Dorsolateral prefrontal cortex (tissue), 122 donors: ENCODE measurements at places on chromosomes 2 and 18.

DNA sequence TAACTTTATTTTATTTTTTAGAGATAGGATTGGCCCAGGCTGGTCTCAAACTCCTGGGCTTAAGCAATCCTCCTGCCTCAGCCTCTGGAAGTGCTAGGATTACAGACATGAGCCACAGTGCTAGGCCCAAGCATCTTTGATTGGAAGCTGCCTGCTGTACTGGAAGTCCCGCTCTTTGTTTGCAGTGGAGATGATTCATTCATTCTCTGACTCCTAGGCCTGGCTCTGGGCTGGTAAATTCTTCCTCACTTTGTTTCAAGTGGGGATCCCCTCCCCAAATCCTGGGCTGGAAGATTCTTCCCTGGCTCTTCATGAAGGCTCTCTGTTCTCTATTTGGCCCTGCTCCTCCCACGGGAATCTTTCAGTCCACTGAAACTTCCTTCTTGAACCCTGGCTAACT, 81.9 kb downstream of the NEURL3 start:
- no peak for DNase-seq

GRCh38 chr18:52310651-52311050, 29.3 kb upstream of the DCC start:
- no peak for DNase-seq

DNA sequence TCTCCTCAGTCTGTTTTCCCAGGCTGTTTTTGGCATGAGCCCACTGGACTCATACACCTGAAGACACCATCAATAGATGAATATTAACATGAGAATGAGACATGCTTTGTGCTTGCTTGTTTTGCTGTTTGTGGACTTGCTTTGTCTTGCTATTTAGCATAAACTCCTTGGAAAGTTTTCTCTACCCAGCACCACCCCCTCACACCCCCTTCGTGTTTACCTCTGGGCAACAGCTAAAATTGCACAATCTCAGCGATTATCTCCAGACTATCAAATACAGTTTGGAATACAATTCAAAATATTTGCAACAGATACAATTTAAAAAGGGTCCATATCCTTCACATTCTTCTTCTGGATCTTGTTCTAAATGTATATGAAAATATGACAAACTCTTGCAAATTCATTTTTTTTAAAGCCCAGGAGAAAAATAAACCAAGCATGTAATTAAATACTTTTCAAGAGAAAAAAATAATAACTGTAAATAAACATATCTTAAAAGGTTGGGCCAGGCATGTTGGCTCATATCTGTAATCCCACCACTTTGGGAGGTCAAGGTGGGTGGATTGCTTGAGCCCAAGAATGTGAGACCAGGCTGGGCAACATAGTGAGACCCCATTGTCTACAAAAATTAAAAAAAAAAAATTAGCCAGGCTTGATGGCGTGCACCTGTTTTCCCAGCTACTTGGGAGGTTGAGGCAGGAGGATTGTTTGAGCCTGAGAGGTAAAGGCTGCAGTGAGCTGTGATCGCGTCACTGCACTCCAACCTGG, 32.3 kb upstream of the PMAIP1 start:
- no peak for DNase-seq

DNA sequence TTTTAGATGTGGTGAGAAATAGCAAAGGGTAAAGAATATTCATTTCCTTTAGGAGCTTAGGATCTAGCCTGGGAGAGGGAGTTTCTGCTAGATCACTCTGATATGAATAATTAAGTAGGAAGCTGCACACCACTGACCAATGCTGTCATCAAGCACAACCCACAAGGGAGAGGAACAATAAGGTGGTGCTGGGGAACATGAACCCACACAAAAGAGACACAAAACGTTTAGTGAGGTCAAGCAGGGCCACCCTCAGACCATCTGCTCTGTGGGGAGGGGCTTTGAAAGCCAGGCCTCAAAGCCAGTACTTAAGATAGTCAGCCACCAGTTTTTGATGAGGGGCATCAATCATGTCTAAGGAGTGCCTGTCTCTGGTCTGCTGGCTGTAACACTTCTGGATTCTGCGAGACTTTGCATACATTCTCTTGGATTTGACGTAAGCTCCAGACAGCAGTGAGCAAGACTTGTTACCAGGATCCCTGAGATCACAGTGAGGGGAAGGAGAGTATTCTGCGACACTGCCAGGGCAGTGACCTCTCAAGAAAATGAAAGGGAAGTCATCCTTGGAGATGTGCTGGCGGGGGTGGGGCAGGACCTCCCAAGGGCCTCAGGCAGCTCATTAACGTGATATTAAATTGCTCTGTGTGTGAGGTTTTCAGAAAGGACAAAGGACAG, 127.0 kb downstream of the CCBE1 start:
- no peak for DNase-seq

DNA sequence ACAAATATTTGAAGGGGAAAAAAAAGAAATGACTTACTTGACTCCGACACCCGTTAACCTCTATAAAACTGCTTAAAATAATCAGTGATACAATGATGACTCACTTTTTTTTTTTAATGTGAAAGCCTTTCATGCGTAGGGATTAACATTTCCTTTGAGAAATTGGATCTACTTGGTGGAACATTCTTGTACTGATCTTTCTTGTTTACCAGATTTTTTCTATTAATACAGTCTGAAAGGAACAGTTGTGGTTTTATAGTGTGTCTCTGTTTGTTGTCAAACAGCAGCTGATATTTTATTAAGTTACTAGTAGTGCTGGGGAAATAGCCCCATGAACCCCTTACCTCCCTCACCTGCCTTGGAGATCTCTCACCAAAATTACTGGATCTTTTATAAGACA, 40.2 kb upstream of the NEB start:
- no peak for DNase-seq

- DNase-seq = no peak
Measured at GRCh38 chr2:235168174-235168979, 216.6 kb downstream of the SH3BP4 start.

- peak; percentile 64 for DNase-seq
Measured at GRCh38 chr2:71157124-71157793, 26.8 kb downstream of the MPHOSPH10 start.

DNA sequence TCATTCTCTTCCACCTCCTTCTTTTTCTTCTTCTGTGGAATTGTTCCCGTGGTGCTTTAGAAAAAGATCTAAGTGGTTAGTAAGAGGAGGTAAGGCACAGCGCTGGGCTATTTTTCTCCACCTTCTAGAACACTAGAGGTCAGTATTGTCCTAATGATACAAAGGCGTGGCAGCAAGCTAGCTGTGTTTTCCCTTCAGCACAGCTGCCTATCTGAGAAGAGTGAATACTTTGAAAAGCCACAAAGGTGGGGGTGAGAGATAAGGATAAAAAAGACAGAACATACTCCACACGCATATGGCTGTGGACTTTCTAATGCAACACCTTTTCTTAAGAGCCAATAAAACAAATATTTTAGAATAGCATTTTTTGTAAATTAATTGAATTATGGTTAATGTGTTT, 2.1 kb downstream of the CNTNAP5 start:
- DNase-seq = peak; percentile 46

GRCh38 chr2:214436470-214436869, 25.6 kb downstream of the VWC2L start:
- DNase-seq = no peak

DNA sequence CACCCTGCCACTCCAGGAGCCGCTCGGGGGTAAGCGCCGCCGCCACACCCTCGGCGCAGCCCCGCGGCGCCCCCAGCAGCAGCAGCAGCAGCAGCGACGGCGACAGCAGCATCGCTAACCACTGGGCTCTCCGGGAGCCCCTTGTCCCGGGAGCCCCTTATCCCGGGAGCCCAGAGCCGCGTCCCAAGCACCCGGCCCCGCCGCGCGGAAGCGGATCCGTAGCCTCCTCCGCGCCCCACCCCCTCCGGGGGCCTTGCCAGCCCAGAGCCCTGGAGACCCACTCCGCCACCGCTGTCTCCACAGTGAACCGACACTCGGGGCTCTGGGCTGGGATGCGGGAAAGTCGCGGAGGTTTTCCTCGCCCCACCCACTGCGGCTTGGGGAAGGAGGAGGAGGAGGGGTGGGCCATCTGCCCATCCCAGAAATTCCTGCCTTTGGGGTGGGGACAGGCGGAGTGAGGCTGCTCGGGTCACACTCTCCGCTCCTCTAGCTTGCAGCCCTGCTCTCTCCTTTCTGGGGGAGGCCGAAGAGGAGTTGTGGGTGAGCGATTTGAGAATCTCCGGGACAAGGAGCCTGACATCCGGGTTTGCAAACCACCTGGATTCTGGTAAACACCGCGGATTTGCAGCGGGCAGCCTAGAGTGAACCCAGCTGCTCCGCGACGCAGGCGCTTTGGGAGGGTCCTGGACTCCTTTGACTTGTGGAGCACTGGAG, at the start of gene PLA2R1:
Gene PLA2R1, minus strand, starts transcription at position 324 of the 714 bp plus-strand sequence. Its CDS starts 212 bp downstream, at position 112.
- peak; percentile 72 for DNase-seq

- DNase-seq = no peak
Measured at GRCh38 chr18:62109676-62110075, 77.2 kb downstream of the PIGN start.

DNA sequence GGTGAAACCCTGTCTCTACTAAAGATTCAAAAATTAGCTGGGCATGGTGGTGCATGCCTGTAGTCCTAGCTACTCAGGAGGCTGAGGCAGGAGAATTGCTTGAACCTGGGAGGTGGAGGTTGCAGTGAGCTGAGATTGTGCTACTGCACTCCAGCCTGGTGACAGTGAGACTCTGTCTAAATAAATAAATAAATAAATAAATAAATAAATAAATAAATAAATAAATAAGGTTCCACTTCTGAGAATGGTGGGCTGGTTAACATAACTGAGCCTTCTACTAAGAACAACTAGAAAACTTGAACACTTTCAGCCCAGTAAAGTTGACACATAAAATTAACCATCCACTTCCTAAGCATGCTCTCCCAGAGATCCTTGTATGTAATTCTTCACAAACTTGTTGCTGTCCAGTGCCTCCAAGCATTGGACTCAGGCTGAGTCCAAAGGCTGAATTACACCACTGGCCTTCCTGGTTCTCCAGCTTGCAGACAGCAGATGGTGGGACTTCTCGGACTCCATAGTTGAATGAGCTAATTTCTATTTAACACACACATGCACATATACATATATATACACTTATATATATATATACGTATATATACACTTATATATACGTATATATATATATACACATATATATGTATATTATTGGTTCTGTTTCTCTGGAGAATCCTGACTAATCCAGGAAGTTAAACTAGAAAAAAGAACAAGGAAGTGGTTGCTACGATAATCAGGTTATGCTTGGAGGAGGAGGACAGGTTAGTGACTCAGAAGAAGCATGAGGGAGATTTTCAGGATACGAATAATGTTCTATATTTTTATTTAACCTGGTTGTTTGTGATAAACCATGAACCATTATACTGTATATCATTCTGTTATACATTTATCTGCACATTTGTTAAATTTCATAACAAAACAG, 348.8 kb downstream of the METTL4 start:
- DNase-seq = no peak
